NCI-H2081 treated with DMSO at 0.1 percent for 48 hours (cell line): ENCODE measurements at places on chromosomes 1 and 21.

DNA sequence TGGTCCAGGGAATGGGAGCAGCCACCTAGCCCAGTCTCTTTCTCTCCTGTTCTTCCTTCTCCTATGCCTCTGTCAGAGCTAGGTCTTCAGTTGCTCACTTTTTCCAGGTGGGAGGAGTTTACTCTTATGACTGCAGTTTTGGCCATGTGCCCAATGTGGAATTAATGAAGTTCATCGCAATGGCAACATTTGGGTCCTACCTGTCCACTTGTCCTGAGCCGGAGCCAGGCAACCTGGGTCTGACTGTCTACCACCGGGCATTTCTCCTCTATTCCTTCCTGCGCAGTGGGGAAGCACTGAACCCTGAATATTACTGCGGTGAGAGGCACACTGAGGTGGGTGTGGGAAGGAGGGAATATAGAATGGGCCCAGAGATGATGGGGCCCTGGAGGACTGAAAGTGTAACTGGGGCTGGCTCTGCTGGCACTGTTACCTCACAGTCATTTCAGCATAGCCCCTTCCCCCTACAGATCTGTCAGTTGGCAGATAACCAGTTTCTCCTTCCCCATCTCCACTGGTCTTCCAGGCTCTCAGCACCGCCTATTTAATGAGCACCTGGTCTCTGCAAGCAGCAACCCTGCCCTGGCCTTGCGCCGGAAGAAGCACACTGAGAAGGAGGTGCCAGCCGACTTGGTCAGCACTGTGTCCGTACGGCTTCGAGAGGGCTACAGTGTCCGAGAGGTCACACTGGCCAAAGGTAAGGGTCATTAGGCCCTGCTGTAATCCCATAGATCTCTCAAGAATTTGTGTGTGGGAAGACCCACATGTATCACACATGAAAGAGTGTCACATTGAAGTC lies 30.1 kb downstream of the SZT2 start:
- no peak for DNase-seq

- no peak for DNase-seq
Measured at GRCh38 chr1:180173952-180174351, 19.3 kb downstream of the QSOX1 start.

GRCh38 chr21:44887126-44887806 lies 13.8 kb upstream of the PTTG1IP start:
- no peak for DNase-seq

- DNase-seq = no peak
Measured at GRCh38 chr1:12327566-12327965, 97.7 kb downstream of the VPS13D start.

- DNase-seq = no peak
Measured at GRCh38 chr1:119453021-119453420, 38.1 kb downstream of the HSD3B2 start.

DNA sequence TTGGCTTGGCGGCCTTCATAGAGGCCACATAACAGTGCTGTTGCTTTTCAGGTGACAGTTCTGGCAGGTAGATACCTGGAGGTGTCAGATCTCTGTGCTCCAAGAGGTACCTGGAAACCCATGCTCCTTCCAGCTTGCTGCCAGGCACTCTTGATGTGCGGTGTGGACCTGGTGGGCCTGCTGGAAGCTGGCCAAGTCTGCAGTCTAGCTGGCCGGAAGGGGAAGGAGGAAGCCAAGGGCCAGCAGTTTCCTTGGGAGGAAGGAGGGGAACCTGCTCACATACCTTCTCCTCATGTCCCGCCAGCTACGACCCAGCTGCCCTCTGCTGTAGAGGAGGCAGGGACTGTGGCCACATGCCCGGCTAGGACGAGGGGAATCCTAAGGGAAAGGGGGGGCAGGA lies 166.4 kb upstream of the AJAP1 start:
- DNase-seq = no peak

DNA sequence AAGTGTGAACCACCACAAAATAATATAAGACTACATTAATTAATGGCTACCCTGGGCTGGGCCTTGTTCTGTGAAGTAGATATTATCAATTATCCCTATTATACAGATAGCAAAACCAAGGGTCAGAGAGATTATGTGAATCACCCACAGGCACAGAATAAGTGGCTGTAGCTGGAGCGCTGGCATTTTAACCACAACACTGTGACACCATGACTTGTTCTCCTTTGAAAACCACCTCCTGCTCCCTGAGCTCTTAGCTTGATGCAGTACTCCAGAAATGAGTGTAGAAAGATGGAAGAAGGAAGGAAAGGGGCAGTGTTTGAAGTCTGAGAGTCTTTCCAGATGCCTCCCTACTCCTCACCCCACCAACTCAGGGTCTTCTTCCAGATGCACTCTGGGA lies 29.5 kb upstream of the JUN start:
- DNase-seq = no peak

GRCh38 chr1:151098126-151098525 lies 27.6 kb downstream of the GABPB2 start:
- no peak for DNase-seq

- DNase-seq = no peak
Measured at GRCh38 chr1:177631770-177632169, 338.1 kb downstream of the SEC16B start.

GRCh38 chr1:32925403-32926162 lies 24.4 kb upstream of the TMEM54 start:
- no peak for DNase-seq

GRCh38 chr1:47838562-47839432 lies 158.4 kb downstream of the TRABD2B start:
- no peak for DNase-seq

DNA sequence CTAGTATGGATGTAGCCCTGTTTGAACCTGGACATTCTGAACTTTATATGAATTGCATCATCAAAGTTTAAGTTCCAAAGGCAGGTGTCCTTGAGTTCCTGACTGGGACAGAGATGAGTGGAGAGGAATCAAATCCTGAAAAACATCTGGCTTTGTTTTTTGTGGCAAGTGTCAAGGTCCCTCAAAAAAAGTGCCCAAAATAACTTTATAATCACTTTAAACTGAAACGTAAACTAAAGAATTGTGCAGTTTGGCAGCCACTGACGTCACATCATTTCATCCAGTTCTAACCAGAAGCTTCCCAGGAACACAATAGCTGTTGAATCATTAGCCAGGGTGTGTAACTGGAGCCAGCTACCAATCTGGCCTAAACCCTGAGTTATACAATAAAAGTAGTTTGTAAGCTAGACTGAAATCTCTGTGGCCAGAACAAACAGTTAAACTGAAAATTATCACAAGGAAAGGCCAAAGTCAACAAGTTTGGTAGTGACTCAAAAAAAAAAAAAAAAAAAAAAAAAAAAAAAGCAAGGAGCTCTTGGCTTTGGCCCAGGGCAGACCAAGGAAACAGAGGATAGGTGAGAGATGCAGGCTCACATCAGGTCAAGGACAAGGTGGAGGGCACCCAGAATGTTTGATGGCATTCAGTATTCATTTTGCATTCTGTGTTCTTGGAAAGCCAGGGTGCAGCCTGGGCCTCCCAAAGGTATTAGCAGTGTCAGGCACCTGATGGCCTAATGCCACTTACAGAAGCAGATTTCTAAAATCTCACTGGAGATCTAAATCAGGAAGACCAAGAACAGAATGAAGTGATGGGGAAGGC lies 74.3 kb downstream of the TNFSF18 start:
- DNase-seq = no peak

DNA sequence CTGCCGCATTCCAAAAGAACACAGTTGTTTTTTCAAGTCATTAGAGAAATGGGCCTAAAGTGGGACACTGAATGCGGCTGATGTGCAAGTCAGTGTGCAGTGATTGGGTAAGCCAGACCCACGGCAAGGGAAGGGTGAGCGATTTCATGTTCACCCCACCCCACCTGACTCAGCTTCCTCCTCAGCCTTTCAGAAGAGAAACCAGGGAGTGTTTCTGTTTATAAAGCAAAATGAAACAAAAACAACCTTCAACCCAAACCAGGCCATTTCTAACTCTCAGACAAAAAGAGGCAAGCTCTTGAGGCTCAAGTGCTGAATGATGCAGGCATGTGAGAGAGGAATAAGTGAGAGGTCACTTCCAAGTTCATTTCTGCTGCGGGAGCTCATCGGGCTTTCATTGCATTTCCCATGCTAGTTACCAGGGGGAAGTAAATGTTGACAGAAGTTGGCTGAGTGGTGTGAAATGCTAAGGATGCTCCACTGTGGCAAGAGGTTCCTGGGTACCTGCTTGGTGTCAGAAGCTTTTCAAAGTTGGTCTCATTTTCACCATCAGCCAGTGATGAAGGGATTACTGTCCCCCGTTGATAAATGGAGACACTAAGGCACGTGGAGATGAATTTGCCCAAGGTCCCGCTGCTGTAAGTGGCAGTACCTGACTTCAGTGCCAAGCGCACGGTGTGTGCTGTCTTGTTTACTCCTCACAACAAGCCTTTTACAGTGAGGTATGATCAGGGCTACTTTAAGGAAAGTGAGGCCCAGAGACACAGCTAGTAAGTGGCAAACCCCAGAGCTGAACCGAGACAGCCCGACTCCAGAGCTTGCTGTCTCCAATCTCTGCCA lies 29.1 kb downstream of the STPG1 start:
- no peak for DNase-seq

GRCh38 chr21:45774291-45774690 lies 130.8 kb downstream of the PCBP3 start:
- DNase-seq = no peak

GRCh38 chr1:206518206-206518605 lies 10.9 kb downstream of the RASSF5 start:
- DNase-seq = no peak

DNA sequence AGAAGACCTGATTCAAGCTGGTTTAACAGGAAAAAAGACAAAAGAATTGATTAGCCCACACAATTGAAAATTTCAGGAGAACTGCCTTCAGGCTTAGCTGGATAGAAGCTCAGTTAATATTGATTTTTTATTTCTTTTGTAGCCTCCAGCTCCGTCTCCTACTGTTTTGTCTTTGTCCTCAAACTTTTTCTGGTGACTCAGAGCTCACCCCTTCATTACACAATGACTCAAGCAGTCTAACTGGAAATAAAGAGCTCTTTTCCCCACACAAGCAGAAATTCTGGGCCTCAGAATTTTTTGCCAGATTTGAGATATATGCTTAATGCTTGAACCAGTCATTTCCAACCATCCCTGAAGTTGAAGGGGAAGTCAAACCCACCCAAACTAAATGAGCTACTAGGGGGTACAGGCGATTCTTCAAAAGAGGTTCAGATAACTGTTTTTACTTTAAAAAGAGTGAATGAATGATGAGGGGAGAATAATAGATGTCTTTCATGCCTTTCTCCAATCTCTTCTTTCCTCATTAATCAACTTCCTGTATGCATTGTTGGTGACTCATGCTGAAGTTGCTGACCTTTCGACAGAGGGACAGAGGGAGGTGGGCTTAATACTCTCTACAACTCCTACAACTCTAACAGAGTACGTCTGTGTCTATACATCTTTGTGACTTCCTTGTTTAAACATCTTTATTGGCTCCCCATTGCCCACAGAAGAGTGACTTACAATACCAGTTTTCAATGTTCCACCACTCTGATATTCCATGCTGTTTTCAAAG lies 6.2 kb upstream of the ACP6 start:
- no peak for DNase-seq

GRCh38 chr1:174761335-174761734 lies 238.4 kb upstream of the CACYBP start:
- DNase-seq = no peak

- DNase-seq = no peak
Measured at GRCh38 chr1:55322842-55323241, 107.7 kb upstream of the USP24 start.

- DNase-seq = no peak
Measured at GRCh38 chr1:10598389-10598702, 123.6 kb downstream of the PEX14 start.

GRCh38 chr1:116777831-116778830 lies 23.9 kb downstream of the CD2 start:
- DNase-seq = no peak

GRCh38 chr1:11693024-11693590 lies 1.6 kb downstream of the DRAXIN start:
- no peak for DNase-seq

DNA sequence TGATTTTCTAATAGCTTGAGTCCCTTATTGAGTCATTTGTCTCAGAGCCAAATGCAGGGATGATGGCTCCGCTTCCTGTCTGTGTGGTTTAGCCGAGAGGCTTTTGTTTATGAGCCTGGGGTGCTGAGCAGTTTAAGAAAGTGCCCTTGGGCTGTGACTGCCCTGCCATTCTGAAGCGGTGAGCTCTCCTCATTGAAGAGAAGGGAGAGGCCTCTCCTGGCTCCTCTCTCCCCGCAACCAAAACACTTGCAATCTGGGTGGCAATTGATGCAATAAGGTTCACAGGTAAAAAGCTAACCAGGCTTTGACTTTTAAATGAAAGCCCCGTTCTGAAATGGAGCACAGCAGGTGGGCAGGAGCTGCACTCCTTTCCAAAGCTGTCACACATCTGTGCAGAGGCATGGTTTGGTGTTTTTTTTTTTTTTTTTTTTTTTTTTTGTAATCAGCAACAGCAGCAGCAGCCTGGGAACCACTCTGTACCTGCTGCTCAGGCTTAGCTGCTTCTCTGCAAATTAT lies 403.7 kb downstream of the SIPA1L2 start:
- DNase-seq = peak; percentile 34

DNA sequence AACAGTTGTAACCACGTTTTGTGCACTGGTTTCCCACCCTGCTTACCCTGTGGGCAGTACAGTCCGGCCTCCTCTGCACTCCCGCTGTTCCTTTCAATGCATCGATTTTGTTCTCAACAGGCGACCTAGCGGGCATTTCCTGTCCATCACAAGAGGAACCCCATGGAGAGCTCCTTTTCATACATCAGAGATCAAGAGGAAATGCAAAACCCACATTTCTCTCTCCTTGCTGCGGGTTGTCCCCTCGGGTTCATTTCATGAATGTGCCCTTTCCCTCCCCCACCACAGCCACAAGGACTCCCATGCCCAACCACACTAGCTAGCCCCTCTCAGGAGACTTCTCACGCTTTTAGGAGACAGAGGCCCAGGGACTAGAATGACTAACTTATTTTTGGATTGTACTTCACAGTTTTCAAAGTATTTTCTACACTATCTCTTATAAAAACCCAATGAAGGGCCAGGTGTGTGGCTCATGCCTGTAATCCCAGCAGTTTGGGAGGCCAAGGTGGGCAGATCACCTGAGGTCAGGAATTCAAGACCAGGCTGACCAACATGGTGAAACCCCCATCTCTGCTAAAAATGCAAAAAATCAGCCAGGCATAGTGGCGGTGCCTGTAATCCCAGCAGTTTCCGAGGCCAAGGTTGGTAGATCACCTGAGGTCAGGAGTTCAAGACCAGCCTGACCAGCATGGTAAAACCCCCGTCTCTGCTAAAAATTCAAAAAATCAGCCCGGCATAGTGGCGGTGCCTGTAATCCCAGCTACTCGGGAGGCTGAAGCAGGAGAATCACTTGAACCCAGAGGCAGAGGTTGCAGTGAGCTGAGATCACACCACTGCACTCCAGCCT lies 18.4 kb downstream of the ATP1A4 start:
- DNase-seq = peak; percentile 63

DNA sequence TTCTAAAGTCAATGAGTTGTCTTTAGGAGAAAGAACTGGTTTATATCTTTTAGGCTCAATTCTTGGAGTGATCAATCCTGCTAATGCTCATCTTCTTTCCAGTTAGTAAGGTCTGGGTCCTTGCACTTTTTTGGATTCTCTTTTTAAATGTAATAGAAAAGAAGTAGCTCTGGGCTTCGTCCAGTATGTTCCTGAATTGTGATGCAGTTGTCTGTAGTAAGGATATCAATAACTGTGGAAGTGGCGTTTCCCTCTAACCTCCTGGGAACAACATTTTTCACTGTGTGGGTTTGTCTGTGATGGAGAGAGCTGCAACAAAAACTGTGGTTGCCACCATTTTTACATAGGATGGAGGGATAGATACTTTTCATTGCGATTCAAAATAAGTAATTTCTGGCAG lies 367.2 kb downstream of the USP25 start:
- no peak for DNase-seq

- no peak for DNase-seq
Measured at GRCh38 chr1:80891871-80892270, 908.9 kb upstream of the ADGRL2 start.

- DNase-seq = peak; percentile 73
Measured at GRCh38 chr1:234997201-234997895, 131.3 kb downstream of the TOMM20 start.
